ENCODE measurements at places on chromosomes 11 and 22.
A peak's percentile ranks its signal among the peaks of the same experiment; 100 is the strongest.

DNA sequence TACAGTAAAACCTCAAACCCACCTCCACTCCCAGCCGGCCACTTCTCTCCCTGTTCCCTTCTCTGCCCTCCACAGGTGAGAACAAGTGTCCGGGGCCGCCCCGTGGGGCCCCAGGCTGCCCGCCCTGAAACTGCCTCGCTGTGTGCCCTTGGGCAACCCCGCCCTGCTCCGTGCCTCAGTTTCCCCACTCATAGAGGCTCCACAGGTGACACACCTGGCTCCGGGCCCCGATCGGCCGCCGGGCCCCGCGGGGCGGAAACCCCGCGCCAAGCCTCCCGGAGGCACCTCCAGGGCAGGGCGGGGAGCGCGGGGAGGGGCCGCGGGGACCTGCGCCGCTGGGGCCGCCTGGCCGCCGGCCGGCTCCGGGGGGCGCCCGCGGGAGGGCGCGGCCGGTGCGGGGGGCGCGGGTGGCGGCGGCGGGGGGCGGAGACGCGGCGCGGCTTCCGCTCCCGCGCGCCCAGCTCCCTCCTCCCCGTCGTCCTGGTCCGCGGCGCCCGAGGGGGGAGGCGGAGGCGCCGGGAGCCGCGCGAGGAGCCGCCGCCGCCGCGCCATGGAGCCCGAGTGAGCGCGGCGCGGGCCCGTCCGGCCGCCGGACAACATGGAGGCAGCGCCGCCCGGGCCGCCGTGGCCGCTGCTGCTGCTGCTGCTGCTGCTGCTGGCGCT, at the start of gene LRP5:
TSS of gene LRP5 (plus strand) at position 475 of the 663 bp plus-strand sequence. CDS start at position 599, 124 bp downstream.
- DNase-seq = no peak

DNA sequence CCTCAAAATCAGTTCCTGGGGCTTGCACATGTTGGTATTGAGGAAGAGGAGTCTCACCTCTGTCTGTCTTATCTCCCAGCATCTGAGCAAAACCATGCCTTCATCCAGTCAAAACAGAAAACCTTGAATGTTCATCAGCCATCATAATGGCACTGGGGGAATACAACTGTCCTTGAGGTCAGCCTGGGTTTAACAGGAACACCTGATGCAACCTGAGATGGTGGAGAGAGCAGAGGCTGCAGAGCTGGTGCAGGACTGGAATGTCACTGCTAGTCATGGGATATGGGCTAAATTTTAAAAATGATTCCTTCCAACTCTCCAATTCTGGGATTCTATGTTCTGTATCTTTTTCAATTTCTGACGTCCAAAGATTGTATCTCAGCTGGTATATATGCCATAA, 931.0 kb downstream of the NTM start:
- no peak for DNase-seq

DNA sequence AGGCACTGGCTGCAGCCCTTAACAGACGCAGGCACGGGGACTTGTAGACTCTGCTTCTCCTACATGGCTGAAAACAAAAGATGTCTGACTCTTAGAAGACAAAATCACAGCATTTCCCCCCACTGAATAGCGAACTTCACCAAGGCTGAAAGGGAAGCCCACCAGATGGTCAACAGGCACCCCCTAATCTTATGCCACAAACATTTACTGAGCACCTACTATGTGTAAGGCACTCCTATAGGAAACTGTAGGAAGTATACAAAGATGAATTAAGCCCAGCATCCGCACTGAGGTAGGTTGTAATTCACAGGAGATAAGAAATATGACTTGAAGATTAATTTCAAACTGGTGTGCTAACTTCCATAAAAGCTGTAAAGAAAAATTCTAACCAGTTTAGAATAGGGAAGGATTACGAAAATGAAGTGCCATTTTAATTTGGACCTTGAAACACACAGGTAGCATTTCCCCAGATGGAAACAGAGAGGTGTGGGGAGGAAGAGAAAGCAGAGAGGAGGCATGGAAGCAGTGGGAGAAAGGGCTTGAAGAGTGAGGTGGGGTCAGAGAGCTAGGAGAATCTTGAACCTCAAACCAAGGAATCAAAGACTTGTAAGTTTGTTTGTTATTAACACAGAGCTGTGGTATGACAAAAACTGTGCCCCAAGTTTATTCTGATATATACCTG, 38.1 kb downstream of the NUMA1 start:
- DNase-seq = no peak

GRCh38 chr11:21646351-21646750, 546.5 kb upstream of the ANO5 start:
- no peak for DNase-seq

DNA sequence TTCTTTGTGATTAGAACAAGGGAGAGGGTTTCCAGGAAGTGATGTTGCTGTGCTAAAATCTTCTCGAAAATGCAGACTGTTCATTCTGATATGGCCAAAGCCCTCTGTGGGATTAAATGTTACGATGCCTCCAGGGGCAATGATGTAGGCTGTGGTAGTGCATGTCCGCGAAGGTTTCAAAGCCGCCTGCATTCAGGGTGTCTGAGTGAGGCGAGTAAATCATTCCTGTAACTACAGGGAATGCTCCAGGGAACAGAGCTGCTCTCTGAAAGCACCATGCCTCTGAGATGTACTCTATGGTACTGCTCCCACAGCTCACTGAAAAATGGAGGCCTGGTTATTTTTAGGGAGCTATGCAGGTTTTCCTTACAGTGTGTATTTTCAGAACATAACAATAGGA, 21.2 kb downstream of the PDGFD start:
- DNase-seq = no peak

DNA sequence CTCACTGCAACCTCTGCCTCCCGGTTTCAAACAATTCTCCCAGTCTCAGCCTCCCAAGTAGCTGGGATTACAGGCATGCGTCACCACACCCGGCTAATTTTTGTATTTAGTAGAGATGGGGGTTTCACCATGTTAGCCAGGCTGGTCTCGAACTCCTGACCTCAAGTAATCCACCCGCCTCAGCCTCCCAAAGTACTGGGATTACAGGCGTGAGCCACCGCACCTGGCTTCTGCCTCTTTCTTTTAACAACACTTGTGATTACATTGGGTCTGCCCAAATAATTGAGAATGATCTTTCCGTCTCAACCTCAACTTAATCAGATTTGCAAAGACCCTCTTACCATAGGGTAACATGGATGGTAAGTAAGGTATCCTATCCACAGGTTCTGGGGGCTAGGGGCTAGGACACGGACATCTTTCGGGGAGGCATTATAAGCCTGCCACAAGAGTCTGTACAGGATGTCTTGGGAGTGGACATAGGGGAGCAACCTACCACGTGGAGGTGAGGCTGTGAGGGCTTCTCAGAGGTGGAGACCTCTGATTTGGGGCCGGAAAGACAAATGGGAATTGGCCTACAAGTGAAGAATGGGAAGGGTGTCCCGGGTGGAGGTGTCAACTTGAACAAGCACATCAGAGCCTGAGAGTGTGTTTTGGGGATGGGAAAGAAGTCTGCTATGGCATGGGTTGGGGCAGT, 2.7 kb upstream of the CBX6 start:
- DNase-seq = no peak

DNA sequence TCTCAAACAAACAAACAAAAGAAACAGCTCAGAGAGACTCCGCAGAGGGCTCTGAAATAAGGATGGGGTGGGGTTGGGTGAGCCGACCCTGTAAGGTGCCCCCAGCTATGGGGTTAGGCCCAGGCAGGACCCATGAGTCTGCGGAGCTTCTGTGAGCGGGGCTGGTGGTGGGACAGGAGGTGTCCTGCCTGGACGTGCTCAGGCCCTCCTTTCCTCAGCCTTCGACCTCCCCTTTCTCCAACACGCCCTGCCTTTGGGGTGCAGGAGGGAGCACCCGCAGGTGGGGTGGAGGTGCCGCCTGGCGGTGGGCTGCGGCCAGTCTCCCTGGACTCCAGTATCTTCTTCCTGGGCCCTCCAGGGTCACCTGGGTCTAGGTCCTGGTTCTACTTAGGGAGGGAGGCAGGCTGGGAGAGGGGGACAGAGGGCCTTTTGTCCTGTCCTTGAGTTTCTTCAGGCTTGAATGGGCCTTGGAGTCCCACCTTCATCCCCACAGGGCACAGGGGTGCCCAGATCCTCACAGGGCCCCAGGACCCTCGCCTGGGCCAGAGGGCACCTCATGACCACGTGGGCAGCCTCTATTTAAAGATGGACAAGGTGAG, 12.3 kb downstream of the PRR33 start:
- no peak for DNase-seq

- DNase-seq = peak; percentile 72
Observed at GRCh38 chr11:125494974-125495725, 915 bp downstream of the FEZ1 start.

DNA sequence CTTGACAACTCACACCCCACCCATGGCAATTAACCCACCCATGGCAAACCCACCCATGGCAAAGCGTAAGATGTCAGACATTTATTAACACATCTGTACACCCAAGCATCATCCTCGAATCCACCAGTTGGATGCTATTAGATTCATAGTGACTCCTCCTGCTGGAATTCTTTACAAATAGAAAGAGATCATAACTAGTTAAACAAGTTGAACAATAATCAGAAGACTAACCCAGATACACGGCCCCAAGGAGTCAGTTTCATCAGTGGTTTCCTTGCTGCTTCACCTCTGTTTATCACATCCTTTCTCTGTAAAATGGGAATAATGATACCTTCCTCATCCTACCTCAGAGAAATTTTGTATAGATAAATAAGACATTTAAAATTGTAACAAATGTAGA, 5.1 kb downstream of the GTPBP1 start:
- no peak for DNase-seq

GRCh38 chr11:128520888-128521681, 66.3 kb downstream of the ETS1 start:
- DNase-seq = no peak

- DNase-seq = no peak
Observed at GRCh38 chr22:33081686-33082590, 23.8 kb upstream of the SYN3 start.

DNA sequence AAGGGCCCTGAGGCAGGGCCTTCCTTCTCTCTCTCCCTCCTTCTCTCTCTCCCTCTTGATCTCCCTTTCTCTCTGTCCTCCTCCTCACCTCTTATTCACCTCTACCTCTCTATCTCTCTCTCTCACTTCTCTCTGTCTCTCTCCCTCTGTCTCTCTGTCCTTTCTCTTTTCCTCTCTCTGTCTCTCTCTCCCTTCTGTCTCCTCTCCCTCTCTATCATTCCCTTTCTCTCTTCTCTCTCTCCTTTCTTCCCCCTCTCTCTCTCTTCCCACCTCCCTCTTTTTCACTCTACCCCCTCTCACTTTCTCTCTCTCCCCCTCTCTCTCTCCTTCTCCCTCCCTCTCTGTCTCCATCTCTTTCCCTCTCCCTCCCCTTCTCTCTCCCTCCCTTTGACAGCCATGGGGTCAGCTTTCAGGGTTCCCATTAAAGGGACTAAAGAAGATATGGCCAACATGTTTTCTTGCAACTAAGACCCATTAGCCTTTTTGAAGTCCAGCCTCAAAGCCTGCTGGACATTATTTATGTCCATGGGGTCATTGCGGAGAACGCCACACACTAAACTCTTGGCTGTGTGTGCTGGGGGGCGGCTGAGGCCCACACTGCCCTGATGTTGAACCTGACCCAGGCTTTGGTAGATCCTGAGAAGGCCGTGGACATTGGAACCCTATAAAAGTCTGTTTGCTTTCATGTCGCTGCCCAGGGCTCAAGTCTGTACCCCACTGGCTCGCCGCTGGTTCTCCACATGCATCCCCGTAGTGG, 15.0 kb downstream of the ANO1 start:
- DNase-seq = no peak

GRCh38 chr11:70544774-70545609, 146.7 kb downstream of the CTTN start:
- DNase-seq = no peak

- DNase-seq = peak; percentile 44
Observed at GRCh38 chr11:1208394-1209261, 14.2 kb upstream of the MUC5B start.

GRCh38 chr11:65112546-65113360, 1.1 kb downstream of the TM7SF2 start:
- DNase-seq = peak; percentile 64

Data from sciatic nerve (tissue), 2 donors.